PC-3 (cell line): ENCODE measurements at places on chromosomes 12 and 14. TPM values are rescaled to one million over a fixed set of nuclear protein-coding genes. Genes with fewer than 3 reads are reported as not detected.

DNA sequence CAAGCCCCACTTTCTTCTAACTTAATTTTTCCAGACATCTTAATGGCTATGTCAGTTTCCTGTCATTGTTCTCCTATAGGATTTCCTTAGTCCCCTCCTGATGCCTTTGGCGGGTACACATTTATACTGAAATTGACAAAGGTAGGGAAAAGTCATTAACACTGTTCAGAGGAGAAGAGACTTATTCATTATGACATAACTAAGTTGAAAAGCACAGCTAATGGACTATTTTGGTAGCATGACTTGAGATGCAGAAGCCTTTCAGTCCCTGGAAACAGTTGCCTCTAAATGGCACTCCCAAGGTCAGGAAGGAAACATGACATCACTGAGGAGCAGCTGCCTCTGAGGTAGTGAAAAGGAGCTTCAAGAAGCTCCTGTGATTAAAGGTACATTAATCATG lies 317.5 kb upstream of the KITLG start:
- H3K36me3 ChIP-seq, result no peaks in the 10 kb centered on the region
- no peaks in the 10 kb centered on the region for H3K27me3 ChIP-seq
- H3K27ac ChIP-seq, result no peak overlapping the region
- no peak overlapping the region for H3K4me3 ChIP-seq

GRCh38 chr12:110141389-110141788 lies 17.2 kb downstream of the IFT81 start:
- H3K27me3 ChIP-seq, result no peaks in the 10 kb centered on the region
- DNase-seq, result no peak
- no peak overlapping the region for H3K27ac ChIP-seq
- H3K4me1 ChIP-seq, result no peaks in the 10 kb centered on the region

DNA sequence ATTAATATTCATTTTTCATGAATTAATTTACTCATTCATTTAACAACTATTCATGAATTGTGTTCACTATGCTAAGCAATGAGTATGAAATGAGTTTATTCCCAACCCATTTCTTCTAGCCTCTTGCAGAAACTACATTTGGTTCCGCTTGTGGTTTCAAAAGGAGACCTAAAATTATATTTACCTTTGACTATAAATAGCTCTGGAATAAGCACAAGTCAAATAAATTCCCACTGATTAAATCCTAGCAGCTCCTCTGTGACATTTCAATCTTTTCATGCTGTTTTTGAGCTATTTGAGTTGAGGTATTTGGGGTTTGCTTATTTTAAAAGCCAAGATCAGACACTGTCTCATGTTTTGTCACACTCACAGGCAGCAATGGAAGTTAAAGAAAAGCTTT lies 46.9 kb downstream of the DUSP6 start:
- no peaks in the 10 kb centered on the region for H3K4me1 ChIP-seq
- H3K36me3 ChIP-seq, result no peaks in the 10 kb centered on the region
- H3K27ac ChIP-seq, result no peak overlapping the region
- DNase-seq, result no peak
- no peaks in the 10 kb centered on the region for H3K27me3 ChIP-seq
- no peak overlapping the region for H3K4me3 ChIP-seq

- H3K4me1 ChIP-seq, result peaks cover 43% of the 10 kb centered on the region
- no peaks in the 10 kb centered on the region for H3K27me3 ChIP-seq
- no peak overlapping the region for H3K4me3 ChIP-seq
- no peaks in the 10 kb centered on the region for H3K36me3 ChIP-seq
Measured at GRCh38 chr14:34258318-34258717, 203.7 kb downstream of the SPTSSA start.

Gene KRT72
- not detected in 2 replicates for total RNA-seq

GRCh38 chr14:101598159-101598558 lies 36.9 kb downstream of the DIO3 start:
- no peak overlapping the region for H3K27ac ChIP-seq
- H3K4me1 ChIP-seq, result no peaks in the 10 kb centered on the region
- H3K4me3 ChIP-seq, result no peak overlapping the region
- DNase-seq, result no peak
- no peaks in the 10 kb centered on the region for H3K27me3 ChIP-seq
- no peaks in the 10 kb centered on the region for H3K36me3 ChIP-seq

GRCh38 chr14:55968741-55969140 lies 149.5 kb upstream of the PELI2 start:
- H3K27ac ChIP-seq, result no peak overlapping the region
- H3K36me3 ChIP-seq, result no peaks in the 10 kb centered on the region
- peak; percentile 23 for DNase-seq
- no peaks in the 10 kb centered on the region for H3K4me1 ChIP-seq
- no peak overlapping the region for H3K4me3 ChIP-seq

GRCh38 chr12:12776261-12776660 lies 9.2 kb upstream of the APOLD1 start:
- DNase-seq, result peak; percentile 72
- no peaks in the 10 kb centered on the region for H3K27me3 ChIP-seq
- H3K4me1 ChIP-seq, result peaks cover 27% of the 10 kb centered on the region
- H3K36me3 ChIP-seq, result no peaks in the 10 kb centered on the region

Gene WSCD2
- total RNA-seq, result not detected in 2 replicates

- H3K27ac ChIP-seq, result no peak overlapping the region
- H3K4me1 ChIP-seq, result no peaks in the 10 kb centered on the region
- no peaks in the 10 kb centered on the region for H3K36me3 ChIP-seq
- no peaks in the 10 kb centered on the region for H3K27me3 ChIP-seq
- no peak overlapping the region for H3K4me3 ChIP-seq
Measured at GRCh38 chr12:67837876-67838275, 151.4 kb upstream of the IFNG-AS1 start.

DNA sequence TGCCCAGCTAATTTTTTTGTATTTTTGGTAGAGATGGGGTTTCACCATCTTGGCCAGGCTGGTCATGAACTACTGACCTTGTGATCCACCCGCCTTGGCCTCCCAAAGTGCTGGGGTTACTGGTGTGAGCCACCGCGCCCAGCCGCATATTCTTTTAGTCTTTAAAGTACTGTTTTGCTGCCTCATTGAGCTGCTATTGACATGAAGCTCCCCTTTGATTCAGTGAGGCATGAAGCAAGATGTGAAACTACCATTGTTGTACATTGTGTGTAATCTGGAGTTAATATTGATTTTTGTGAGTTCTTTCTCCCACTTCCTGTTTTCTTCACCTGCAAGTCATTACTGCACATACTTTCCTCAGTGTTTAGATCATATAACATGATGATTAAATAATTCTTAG lies 80.8 kb downstream of the MNAT1 start:
- H3K4me3 ChIP-seq, result no peak overlapping the region
- peaks cover 18% of the 10 kb centered on the region for H3K36me3 ChIP-seq
- no peaks in the 10 kb centered on the region for H3K27me3 ChIP-seq
- no peak overlapping the region for H3K27ac ChIP-seq
- H3K4me1 ChIP-seq, result peaks cover 11% of the 10 kb centered on the region

DNA sequence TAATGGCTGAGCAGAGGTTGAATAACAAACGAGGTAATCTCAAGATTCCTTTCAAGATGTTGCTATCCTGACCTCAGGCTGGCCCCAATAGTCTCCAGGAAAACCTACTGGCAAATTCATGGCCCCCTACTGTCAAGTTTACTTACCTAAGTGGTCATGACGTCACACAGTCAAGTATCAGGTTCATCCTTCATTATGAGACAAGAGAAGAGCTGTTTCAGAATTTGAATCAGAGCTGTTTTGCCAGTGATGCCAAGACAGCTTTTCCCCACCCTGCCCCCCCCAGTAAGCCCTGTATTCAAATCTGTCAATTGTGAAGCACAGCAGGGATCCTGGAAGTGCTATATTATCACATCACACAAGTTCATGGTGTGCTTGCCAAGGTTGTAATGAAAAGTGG lies 509.6 kb downstream of the NOVA1 start:
- H3K4me3 ChIP-seq, result no peak overlapping the region
- H3K27me3 ChIP-seq, result no peaks in the 10 kb centered on the region
- no peak for DNase-seq

DNA sequence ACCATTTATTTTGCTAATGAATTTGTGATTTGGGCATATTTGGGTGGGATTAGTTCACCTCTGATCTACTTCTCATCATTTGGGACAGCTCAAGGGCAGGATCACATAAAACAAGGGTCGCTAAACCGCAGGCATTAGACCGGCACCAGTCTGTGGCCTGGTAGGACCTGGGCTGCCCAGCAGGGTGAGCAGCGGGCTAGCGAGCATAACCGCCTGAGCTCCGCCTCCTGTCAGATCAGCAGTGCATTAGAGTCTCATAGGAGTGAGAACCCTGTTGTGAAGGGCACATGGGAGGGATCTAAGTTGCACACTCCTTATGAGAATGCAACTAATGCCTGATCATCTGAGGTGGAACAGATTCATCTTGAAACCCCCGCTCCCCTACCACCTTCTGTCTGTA lies 785.3 kb downstream of the TRHDE start:
- no peak for DNase-seq
- no peaks in the 10 kb centered on the region for H3K4me1 ChIP-seq
- no peak overlapping the region for H3K4me3 ChIP-seq

DNA sequence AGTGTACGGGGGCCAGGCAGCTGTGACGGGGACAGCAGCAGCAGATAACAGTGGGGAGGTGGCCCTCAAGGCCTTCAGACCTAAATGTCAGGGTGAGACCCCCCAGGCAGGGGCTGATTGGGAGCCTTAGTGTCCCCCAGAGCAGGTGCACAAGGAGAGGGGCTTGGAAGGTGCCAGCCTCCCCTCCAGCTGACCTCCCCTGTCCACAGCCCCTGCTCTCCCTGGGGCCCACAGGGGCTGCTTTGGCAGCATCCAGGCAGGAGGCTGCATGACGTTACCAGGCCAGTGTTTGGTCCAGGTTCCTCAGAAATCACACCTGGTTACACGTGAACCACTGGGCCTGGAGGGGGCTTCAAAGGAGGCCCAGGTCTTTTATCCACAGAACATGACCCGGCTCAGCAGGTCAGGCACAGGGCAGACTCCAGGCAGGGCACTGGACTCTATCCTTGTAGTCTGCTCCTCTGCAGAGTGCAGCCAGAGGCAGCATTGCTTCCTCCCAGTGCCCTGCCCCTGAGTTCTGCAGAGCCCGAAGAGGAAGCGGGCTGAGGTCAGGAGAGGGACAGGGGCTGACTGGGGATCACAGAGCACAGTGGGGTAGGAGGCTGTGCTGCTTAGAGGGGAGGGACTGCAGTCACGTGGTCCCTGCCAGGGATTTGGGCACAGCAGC lies 2.6 kb upstream of the TRMT61A start:
- DNase-seq, result no peak
- no peak overlapping the region for H3K4me3 ChIP-seq
- peaks cover 22% of the 10 kb centered on the region for H3K4me1 ChIP-seq
- no peaks in the 10 kb centered on the region for H3K27me3 ChIP-seq
- peaks cover 4% of the 10 kb centered on the region; the same call in 1 of the 2 replicates for H3K36me3 ChIP-seq
- H3K27ac ChIP-seq, result no peak overlapping the region

GRCh38 chr12:51591016-51591901 lies at the start of gene SCN8A:
TSS of gene SCN8A (plus strand) at chr12:51591233. CDS start at chr12:51662818, 71,585 bp downstream.
- DNase-seq, result peak; percentile 63
- H3K36me3 ChIP-seq, result no peaks in the 10 kb centered on the region
- H3K4me1 ChIP-seq, result peaks cover 24% of the 10 kb centered on the region
- no peaks in the 10 kb centered on the region for H3K27me3 ChIP-seq

GRCh38 chr12:25894759-25895158 lies 63.7 kb upstream of the RASSF8 start:
- H3K36me3 ChIP-seq, result no peaks in the 10 kb centered on the region
- H3K27ac ChIP-seq, result no peak overlapping the region
- H3K4me3 ChIP-seq, result no peak overlapping the region

DNA sequence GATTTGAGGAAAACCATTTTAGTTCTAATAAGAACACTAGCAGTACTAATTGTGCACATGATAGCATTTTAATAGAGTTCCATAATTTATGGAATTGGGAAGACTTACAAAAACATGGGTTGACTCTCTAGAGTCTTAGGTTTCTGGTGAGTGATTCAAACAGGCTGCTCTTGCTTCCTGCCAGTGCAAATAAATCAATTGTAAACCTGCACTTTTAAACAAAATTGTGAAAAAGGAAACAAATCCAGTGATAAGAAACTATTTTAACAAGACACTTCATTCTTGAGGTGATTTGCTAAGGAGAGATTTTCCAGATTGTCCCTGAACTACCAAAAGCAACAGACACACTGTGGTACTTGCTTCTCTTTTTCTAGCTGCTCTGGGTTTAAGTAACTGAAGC lies 112.2 kb downstream of the CACNA1C start:
- no peaks in the 10 kb centered on the region for H3K36me3 ChIP-seq
- H3K27me3 ChIP-seq, result peaks cover 9% of the 10 kb centered on the region; the same call in 1 of the 2 replicates
- H3K4me1 ChIP-seq, result peaks cover 4% of the 10 kb centered on the region; the same call in 1 of the 2 replicates
- no peak for DNase-seq

DNA sequence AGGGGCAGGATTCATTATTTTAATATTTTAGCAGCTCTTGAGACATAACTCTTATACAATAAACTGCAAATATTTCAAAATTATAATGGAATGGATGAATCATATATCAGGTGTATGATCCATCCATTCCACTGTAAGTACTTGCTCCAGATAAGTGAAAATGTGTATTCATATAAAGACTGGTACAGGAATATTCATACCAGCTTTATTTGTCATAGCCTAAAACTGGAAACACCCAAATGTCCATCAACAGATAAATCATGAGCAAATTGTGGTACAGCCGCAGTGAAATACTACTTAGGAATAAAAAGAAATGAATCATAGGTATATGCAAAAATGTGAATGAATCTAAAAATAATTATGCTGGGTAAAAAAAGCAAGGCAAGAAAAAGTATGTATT lies 263.6 kb upstream of the SYT10 start:
- H3K36me3 ChIP-seq, result no peaks in the 10 kb centered on the region
- peak; percentile 57 for DNase-seq
- peaks cover 9% of the 10 kb centered on the region; the same call in 1 of the 2 replicates for H3K4me1 ChIP-seq
- H3K4me3 ChIP-seq, result no peak overlapping the region
- no peak overlapping the region for H3K27ac ChIP-seq

DNA sequence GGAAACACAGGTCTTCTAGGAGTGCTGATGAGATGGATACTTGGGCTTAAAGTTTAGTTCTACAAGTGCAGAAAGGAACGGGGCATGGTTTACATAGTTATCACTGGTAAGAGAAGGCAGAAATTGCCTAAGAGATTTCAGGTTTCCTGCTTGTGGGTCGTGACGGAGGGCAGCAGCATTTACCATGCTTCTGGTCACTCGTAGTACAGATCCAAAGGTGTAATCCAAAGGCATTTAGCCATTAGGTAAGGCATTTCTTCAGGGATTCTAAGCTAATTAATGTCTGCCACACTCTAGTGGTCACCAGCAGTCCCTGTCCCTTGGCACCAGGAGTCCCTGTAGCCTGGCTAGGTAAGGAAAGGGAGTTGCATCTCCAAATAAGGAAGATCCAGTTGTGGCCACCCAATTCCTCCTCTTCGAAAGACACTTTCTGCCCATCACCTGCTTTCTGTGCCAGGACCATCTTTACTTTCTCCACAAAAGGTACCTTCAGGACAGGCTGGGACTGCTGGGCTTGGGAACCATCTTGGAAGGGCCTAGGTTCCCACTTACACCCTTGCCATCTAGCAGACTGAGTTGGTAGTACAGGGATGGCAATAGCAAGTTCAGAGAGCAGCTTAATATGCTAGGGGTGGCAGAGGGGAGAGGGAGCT lies 1.5 kb downstream of the GSTZ1 start:
- no peak for DNase-seq
- no peak overlapping the region for H3K27ac ChIP-seq
- no peaks in the 10 kb centered on the region for H3K27me3 ChIP-seq

DNA sequence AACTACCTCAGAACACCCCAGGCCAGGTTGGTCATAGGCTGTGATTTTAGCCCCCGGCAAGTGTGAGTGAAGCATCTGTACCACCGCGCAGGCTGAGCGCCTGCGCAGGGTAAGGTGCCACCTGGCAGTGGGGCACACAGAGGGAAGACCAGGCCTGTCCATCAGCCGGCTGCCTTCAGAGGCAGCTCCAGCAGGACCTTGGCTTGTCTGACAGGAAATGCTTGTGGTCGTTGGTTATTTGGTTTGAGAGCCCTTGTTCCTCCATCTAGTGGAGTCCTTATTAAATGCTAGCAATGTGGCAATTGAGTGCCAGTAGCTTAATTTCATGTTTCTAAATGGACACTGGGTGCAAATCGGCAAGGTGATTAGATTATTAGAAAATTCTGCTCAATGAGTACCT lies 27.5 kb downstream of the SLC25A29 start:
- H3K4me3 ChIP-seq, result no peak overlapping the region
- no peak overlapping the region for H3K27ac ChIP-seq
- peaks cover 30% of the 10 kb centered on the region; the same call in 1 of the 2 replicates for H3K36me3 ChIP-seq

Gene TRIM9
- 2.5 and 2.6 TPM in 2 replicates for total RNA-seq

Gene TMX1
- 56.6 and 61.7 TPM in 2 replicates for total RNA-seq
